ENCODE measurements at places on chromosomes 6 and 20.

DNA sequence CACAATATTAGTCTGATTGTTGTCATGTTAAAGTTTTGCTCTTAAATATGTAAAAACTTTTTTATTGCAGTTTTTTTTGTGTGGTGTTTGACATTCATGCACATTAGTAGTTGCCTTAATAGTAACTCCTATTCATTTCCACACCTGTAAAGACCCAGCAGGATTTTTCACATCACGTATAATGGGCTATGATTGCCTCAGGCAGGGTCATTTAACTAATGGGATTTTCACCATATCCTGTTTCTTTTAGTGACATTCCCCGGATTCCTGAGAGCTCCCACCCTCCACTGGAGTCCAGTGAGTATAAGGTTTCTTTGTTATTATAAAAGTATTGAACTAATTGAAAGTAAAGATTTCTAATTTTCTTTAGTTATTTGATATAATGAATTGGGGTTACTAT is 359.2 kb downstream of the RIMS1 start:
- no peak for DNase-seq

- peak; percentile 27 for DNase-seq
These were observed 142.2 kb downstream of the NFATC2 start for GRCh38 chr20:51400051-51400926.

DNA sequence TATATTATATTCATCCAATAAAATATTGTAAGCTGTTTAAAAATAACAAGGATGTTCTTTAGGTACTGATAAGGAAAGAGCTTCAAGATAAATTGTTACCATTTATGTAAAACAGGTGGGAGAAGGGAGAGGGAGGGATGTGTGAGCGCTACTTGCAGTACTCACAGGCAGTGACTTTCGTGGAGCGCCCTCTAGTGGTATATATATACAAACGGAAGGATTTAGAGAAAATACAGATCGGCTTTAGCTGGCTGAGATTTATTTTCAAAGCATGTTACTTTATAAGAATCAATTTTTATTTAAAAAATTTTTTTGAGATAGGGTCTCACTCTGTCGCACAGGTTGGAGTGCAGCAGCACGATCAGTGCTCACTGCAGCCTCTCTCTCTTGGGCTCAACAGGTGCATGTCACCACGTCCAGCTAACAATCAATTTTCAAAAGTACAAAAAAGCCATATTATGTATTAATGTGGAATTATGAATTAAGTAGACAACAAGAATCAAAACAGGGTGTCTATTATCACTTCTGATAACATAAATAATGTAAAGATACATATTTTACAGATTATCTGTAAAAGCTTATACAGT is 3.3 kb upstream of the MOG start:
- no peak for DNase-seq

GRCh38 chr6:155630085-155630484 is 174.4 kb upstream of the NOX3 start:
- DNase-seq, result no peak

DNA sequence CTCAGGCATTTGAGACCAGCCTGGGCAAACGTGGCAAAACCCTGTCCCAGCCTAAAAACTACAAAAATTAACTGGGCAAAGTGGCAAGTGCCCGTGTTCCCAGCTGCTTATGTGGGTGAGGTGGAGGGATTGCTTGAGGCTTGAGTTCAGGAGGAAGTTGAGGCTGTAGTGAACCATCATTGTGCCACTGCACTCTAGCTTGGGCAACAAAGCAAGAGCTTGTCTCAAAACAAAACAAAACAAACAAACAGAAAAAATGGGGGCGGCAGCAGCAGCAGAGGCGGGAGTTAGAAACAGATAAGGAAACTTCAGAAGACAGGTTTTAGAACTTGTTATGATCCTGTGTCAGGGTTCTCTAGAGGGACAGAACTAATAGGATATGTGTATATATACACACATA is 49.0 kb downstream of the SCAF8 start:
- no peak for DNase-seq

- DNase-seq, result no peak
These were observed 2.0 kb downstream of the COL19A1 start for GRCh38 chr6:69868252-69868804.

DNA sequence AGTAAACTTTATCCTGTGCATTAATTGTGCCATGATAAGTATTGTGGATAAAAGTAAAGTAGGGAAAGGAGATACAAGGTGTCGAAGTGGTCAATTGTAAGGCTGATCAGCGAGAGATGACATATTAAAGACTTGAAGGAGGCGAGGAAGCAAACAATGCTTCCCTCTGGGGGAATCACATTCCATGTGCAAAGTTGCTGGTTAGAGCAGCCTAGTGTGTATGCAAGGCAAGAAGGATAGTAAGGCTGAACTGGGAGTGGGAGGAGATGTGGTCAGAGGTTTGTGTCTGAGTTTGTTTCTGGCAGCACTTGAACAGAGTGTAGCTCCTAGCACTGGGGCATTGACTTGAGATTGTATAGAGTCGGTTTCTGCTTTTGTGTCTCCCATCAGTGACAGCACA is 122.9 kb downstream of the SLC35F1 start:
- DNase-seq, result no peak

DNA sequence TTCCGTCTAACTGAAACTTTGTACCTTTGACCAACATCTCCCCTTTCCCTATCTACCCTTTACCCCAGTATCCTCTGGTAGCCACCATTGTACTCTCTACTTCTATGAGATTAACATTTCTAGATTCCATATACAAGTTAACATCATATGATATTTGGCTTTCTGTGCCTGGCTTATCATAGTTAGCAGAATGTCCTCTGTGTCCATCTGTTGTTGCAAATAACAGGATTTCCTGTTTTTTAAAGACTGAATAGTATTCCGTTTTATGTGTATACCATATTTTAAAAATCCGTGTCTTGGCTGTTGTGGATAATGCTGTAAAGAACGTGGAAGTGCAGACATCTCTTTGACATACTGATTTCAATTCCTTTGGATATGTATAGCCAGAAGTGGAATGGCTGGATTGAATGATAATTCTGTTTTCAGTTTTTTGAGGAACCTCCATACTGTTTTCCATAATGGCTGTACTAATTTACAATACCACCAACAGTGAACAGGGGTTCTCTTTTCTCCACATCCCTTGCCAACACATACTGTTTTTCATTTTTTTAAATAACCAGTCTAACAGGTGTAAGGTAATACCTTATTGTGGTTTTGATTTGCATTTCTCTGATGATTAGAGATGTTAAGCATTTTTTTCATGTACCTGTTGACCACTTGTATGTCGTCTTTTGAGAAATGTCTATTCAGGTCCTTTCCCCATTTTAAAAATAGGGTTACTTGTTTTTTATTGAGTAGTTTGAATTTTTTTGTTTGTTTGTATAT is 53.8 kb downstream of the CDC5L start:
- no peak for DNase-seq

GRCh38 chr6:167237438-167238145 is 53.5 kb upstream of the UNC93A start:
- DNase-seq, result no peak

- no peak for DNase-seq
These were observed 17.1 kb upstream of the C20orf144 start for GRCh38 chr20:33645072-33645358.

- DNase-seq, result no peak
These were observed 1071.1 kb upstream of the CITED2 start for GRCh38 chr6:140445474-140446004.

- DNase-seq, result no peak
These were observed 34.6 kb downstream of the CYP24A1 start for GRCh38 chr20:54139188-54139587.

DNA sequence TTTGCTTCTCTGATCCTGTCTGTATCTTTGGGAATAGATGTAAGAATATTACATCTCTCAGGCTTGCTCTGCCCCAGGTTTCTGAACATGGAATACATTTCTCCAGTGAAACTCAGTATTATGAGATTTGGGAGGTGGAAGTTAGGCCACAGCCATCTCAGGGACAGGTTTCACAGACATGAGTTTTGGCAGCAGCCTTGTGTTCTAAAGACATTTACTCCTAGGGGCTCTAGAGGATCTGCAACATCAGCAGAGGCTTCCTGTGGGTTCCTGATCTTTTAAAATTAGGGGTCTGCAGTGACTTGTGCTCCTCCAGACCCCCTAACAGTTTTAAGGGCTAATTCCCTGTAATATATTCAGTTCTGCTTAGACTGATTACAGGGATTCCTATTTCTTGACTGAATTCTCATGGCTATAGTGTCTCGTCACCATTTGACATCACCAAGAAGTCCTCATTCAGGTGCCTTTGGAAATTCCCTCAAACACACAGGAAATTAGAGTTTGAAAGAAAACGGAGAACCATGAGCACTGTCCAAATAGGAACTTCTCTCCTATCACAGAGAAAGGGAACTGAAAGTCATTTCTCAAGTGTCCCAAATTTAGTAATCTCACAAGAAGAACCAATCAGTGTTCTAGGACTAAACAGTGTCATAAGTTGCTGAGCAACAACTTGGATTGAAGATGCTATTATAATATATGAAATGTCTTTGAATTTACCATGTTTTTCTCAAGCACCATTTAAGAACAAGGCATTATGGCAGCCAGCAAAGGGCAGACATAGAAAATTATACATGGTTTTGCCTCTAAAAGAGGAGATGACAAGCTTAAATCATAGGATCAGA is 2.5 kb upstream of the HLA-DRA start:
- no peak for DNase-seq

GRCh38 chr6:47048638-47049037 is 6.5 kb upstream of the ADGRF1 start:
- no peak for DNase-seq

GRCh38 chr20:49729780-49730179 is 16.1 kb upstream of the B4GALT5 start:
- DNase-seq, result no peak

- no peak for DNase-seq
These were observed 33.4 kb downstream of the GOPC start for GRCh38 chr6:117568831-117569410.
